ENCODE measurements at places on chromosomes 12 and 14. TPM values are rescaled to one million over a fixed set of nuclear protein-coding genes. Genes with fewer than 3 reads are reported as not detected.

DNA sequence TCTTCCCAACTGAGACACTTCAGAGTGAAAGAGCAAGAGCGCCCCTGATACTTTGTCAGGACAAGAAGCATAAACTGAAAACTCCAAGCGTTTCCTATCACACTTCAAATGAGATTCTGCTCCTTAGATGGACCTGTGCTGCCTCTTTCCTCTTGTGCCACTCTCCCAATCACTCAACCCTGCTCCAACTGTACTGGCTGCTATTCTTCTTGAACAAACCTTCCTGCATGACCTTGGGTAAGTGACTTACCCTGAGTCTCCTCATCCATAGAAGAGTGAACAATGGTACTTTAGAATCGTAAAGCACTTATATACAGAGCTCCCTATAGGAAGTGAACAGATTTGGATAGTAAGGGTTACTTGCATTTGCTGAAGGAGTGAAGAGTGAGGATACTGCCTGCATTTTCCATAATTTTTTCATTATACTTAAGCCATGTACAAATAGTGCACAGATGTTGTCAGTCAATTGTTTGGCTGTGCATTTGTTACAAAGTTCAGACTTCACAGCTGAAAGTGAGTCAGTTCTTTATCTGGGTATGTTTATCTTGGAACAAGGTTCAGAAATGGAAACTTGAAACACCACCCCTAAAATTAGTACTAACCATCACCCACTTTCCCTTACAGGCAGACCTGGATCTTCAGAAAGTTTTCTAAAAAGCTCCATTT, 10.8 kb downstream of the MTERF2 start:
- DNase-seq, result no peak

Gene NANOG
- 1.3 TPM for total RNA-seq

DNA sequence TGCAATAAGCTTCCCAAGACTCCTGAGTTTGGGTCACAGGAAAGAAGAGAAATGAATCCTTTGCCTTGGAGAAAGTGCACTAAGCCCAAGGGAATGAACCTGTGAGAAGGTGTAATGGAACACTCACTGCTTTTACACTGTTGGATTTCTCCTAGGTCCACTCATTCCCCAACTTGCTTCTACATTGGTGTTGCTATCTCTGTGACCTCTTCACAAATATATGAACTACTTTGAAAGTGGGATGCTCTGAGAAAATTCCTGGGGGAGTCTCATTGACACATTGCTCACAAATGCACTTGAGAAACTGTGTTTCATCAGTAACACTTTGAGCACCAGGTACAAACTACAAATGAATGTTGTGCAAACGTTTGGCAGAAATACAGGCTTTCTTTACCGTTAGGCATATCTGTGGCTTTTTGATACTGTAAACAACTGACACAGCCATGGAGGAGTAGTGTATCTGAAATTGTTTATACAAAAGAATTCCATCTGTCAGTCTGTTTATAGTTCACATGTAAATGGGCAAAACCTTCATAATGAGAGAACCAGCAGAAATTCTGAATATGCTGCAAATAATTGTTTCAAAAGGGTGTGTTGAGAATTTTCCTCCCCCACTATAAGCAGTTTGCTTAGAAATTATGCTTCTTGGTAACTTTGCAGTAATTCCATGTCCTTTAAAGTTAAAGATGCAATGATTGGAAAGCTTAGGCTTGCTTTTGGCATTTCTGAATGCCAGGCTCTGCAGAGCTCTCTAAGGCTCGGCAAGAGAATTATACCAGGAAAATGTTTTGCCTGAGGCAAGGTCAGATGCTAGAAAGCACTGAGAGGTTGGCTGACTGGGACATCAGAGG, 348.5 kb upstream of the DDHD1 start:
- DNase-seq, result no peak

DNA sequence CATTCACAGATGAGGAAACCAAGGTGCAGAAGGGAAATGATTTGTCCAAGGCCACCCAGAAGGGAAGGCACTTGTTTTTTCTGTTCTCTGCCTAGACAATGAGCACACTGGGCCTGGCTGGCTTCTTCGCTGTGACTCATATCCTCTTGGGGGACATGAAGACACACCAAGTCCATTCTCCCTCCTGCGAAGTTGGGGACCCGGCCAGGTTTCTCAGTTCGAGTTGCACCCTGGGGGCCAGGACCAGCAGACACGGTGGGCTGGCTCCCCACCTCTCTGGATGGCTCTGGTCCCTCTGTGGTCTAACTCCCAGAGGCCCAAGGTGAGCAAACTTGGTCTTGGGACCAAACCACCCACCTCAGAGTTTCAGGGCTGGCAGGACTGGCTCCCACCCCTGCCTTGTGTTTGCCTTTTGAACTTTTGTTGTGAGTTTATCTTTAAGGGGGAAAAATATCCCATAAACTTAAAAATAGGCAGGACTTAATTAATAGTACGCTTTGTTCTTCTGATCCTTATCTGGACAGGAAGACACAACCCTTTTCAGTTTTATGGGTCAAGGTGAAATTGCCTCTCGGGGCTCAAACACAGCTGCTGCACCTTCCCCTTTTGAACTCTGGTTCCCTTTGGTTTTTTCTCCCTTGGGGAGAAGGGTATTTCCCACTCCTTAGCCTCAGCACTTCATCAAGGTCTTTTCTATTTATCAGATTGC, 9.0 kb upstream of the MLEC start:
- no peak for DNase-seq
